ENCODE measurements at places on chromosomes 12 and 14. TPM values are rescaled to one million over a fixed set of nuclear protein-coding genes. Genes with fewer than 3 reads are reported as not detected.

The CLEC1A gene
- total RNA-seq: 6.1 TPM

The SNAPC1 gene
- total RNA-seq: 4.1 TPM

The KERA gene
- total RNA-seq: 2.7 TPM

The CLEC4D gene
- total RNA-seq: 1.8 TPM

The RFLNA gene
- 15.0 TPM for total RNA-seq

The LRRC43 gene
- total RNA-seq: 5.3 TPM

All from metanephros (tissue), 2 donors.